ENCODE measurements at places on chromosomes 2 and 18. TPM values are rescaled to one million over a fixed set of nuclear protein-coding genes. Genes with fewer than 3 reads are reported as not detected.

CERKL gene
- total RNA-seq, result not detected

THSD7B gene
- total RNA-seq, result not detected

RTP5 gene
- total RNA-seq, result not detected

OXER1 gene
- not detected for total RNA-seq

PLA2R1 gene
- total RNA-seq, result 7.0 TPM

CHRND gene
- total RNA-seq, result not detected

GCG gene
- total RNA-seq, result not detected

SERPINB10 gene
- not detected for total RNA-seq

GALNT13 gene
- total RNA-seq, result 0.22 TPM

PLCD4 gene
- total RNA-seq, result 0.40 TPM

KIF5C gene
- under 0.01 TPM for total RNA-seq

ANKRD30BL gene
- total RNA-seq, result not detected

KLHL14 gene
- 1.6 TPM for total RNA-seq

NEURL3 gene
- total RNA-seq, result 0.20 TPM

RRM2 gene
- total RNA-seq, result 5.6 TPM

NAPG gene
- total RNA-seq, result 33.3 TPM

SERPINB2 gene
- total RNA-seq, result 0.22 TPM

LRATD1 gene
- 9.4 TPM for total RNA-seq

GRHL1 gene
- 0.40 TPM for total RNA-seq

RIT2 gene
- total RNA-seq, result not detected

COPS9 gene
- total RNA-seq, result 201 TPM

MC5R gene
- total RNA-seq, result not detected

NBEAL1 gene
- total RNA-seq, result 15.0 TPM

Data from lung microvascular endothelial cell (primary cell).